DMS53 (cell line): ENCODE measurements at places on chromosomes 16 and 17.

DNA sequence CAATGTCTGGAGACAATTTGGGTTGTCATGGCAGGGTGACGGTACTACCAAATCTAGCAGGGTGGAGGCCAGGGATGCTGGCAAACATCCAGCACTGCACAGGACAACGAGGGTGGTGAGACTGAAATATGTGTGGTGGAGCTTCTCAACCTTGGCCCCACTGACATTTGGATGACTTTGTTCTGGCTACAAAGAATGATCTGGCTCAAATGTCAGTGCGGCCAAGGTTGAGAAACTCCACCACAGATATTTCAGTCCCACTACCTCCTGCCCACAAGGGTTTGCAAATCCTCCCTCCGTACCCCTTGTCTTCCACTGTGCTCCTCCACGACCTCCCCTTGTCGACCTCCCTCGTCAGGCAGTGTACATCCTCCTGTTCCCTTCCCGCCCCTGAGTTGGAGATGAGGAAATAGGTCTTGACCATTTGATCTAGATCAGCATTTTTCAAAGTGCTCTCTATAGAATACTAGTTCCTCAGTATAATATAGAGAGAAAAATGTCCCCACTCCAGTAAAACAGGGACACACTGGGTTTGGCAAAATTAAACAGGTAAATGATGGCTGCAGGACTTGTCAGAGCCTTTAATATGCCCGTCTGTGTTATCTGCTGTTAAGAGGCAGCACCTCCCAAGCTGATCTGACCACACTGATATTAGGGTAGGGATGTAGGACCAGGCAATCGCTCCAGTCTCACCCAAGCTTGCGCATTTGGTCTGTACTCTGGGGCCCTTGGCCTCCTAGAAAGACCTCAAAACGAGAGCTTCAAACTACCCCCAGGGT lies 6.8 kb downstream of the OSGIN1 start:
- no peak for DNase-seq

DNA sequence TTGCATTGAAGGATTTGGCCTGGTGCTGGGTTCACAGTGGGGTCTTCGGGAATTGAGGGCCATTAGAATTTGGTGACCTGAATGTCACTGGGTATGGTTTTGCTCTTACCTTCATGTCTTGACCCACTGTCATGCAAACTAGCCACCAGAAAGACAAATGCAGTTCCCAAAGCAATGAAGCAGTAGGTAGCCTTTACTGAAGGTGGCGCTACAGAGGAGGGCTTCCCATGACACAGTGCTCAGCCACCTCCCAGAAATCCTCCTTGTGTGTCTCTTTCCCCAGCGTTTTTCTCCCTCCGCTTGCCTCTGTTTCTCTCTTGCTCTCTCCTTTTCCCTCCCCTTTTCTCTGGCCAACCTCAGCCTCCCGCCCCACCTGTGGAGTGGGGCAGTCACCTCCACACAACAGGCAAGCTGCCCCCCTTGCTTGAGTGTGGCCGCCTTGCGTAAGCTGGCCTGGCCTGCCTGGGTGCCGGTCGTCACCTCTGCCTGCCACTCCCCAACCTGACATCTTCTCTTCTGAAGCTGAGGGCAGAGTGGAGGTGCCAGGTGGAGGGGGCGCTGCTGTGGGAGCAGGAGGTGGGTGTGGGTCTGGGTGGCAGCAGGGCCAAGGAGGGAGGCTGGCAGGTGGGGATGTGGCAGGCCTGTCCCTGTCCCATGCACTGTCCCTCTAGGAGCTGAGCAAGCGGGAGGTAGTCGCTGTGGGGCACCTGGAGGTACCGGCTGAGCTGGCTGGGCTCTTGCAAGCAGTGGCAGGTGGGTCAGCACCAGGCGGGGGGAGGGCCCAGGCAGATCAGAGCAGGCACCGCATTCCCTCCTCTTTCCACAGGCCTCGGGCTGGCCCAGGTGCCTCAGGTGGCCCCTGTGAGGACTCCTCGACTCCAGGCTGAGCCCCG lies 34.7 kb downstream of the MYO15A start:
- peak; percentile 56 for DNase-seq

GRCh38 chr17:10758062-10758461 lies 28.2 kb upstream of the TMEM220 start:
- no peak for DNase-seq

DNA sequence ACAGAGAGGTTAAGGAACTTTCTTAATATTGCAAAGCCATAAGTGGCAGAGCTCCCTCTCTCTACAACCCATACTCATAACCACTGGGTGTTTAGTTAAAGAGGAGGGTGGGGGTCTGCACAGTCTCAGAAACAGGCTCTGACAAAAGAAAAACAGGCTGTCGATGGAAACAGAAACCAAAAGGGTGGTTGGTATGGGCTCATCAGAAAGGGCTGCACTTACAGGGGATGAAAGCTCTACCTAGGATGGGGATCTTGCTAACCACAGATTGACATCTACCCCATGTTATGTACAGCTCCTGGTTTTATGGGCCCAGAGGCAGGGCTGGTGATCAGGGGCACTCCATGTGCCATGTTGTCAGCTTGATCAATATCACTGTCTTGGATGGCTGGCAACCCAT lies 111.4 kb downstream of the CYLD start:
- no peak for DNase-seq

DNA sequence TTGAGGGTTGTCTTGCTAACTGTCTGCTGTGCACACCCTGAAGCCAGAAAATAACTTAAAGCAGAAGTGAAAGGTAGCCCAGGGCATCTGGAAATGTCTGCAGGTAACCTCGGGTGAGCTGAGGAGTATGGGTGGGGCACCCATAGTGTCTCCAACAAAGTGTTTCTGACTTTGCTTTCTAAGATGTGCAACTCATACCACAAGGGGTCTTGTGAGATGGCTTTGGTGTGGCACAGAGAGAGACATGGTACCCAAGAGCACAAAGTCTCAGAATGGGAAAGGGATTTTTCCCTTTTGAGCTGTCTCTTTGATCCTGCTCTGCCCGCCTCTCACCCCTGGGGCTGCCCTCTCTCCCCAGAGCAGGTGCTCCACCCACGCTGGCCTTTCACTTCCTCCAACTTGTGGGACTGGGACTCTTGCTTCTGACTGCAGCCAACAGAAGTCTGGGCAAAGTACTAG lies 6.9 kb downstream of the CHD9 start:
- DNase-seq = peak; percentile 23

GRCh38 chr16:17082095-17082882 lies 388.5 kb downstream of the XYLT1 start:
- no peak for DNase-seq

DNA sequence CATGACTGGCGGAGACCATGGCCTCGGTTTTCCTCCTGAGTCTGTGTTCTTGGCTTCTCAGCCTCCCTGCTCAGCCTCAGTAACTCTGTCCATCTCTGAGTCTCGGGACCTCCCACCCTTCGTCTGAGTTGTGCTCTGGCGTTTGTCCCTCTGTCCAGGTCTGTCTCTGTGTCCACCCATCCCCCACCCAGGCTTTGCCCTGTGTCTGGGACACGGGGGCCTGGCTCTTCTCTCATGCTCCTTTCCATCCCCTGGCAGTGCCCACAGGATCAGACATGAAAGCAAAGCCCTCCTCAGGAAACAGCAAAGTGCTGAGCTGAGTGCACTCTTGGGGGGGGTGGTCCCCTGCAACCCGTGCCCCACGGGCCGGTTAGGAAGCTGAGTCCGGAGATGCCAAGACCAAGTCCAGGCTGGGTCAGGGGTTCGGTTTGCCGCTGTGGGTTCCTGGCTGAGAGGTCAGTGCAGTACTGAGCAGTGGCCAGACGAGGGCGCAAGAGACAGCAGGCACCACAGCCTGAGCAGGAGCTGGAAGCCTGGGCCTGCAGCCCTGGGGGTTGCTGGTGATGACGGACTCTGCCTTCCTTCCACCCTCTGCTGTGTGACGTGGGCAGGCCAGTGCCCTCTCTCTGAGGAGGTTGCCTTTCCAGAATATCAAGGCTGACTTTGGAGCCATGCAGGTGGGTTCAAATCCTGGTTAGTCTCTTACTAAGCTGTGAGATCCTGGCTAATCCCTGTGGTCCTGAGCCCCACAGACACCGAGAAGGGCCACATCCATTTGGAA lies 2.5 kb downstream of the P2RX1 start:
- DNase-seq = peak; percentile 81

- DNase-seq = peak; percentile 76
Measured at GRCh38 chr17:17890773-17891759, 54.3 kb upstream of the SREBF1 start.

GRCh38 chr17:58476812-58477211 lies 11.4 kb downstream of the HSF5 start:
- DNase-seq = no peak

DNA sequence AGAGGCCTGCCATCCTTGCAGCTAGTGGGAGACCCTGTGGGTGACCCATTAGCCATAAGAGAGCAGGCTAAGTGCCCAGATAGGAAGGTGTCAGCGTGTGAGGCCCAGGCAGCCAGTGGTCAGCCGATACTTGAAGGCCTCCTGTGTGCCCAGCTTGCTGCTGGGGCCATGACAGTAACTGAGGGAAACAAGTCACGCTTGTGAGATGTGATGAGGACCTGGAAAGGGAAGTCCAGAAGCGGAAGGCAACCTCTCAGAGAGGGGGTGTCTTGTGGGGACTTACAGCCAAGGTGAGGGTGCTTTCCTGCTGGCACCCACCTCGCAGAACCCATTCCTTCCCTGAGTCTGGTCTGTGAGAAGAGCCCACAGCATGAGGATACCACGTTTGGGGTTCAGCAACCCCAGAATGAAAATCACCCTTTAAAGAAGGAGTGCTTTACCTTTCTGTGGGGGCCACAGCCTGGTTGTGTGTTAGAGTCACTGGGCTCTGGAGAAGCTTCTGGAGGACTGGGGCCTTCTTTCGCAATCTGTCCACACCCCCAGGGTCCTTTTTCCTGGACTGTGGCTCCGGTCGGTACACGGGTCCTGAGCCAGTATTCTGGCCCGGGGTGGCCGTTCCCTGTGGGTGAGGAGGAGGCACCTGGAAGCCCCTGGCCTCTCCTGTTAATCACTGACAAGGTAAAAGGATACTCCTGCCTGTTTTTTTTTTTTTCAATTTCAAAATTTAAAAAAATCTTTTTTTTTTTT lies 53.9 kb downstream of the PLCG2 start:
- no peak for DNase-seq

GRCh38 chr16:84334058-84334457 lies 34.3 kb upstream of the ATP2C2 start:
- DNase-seq = no peak

GRCh38 chr17:66942451-66943264 lies 21.8 kb upstream of the CACNG4 start:
- no peak for DNase-seq

DNA sequence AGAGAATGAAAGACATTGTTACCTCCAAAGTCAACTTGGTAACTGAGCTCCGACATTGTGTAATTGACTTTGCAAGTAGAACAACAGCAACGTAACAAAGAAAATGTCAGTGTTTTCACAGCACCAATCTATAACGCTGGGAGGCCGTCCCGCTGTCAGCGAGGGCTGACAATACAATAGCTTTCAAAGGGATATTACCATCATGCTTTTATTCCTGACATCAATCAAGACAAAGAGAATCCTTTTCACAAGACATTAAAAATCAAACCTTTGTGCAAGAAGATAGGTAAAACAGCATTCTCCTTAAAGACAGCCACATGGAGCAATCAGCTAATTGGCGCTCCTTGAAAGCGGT lies 6.2 kb downstream of the ZNF423 start:
- DNase-seq = no peak

- no peak for DNase-seq
Measured at GRCh38 chr17:63760771-63761539, 12.4 kb downstream of the CCDC47 start.

GRCh38 chr16:58027916-58028455 lies 2.4 kb downstream of the MMP15 start:
- DNase-seq = no peak

DNA sequence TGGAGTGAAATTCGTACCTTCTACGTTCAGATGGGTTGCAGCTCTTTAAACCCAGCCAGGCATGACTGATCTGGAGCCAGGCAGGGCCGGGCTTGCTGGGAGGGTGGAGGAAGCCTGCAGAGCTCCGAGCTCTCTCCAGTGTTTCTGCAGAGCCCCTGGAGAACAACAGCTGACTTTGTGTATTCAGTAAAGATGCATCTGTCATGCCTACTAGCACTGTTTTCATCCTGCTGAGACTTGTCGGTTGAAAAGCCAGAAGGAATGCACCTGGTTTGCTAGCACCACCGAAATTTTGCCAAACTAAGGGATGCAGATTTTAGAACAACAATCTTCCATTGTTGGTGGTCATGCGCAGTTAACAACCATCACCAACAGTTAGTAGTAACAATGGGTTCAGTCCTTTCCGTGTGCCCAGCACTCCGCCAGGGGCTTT lies 22.4 kb upstream of the SCNN1B start:
- peak; percentile 79 for DNase-seq

GRCh38 chr16:87310610-87311009 lies 6.6 kb downstream of the C16orf95 start:
- DNase-seq = no peak

- no peak for DNase-seq
Measured at GRCh38 chr16:86919578-86920305, 341.4 kb downstream of the FOXL1 start.

GRCh38 chr16:87539113-87539512 lies 46.3 kb upstream of the ZCCHC14 start:
- no peak for DNase-seq

- DNase-seq = no peak
Measured at GRCh38 chr16:62939687-62940086, 903.4 kb upstream of the CDH8 start.

DNA sequence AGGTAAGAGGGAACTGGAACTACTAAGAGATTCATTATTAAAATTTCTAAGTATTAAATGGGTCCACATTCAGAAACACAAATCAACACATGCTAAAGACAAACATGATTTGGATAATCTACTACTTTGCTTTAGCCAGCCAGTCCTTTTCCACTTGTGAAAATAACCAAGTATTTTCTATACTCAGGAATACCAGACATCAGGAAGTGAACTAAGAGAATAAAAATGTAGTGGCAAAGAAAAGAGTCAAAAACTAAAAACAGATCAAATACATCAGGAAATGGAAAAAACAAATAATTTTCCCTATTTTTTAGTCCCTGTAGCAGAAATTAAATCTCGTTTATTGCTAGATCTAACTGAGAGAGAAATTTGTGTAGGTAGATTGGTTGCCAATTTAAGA lies 78.0 kb downstream of the MYO1D start:
- DNase-seq = no peak

GRCh38 chr16:5900046-5900445 lies 802.5 kb upstream of the EEF2KMT start:
- no peak for DNase-seq

DNA sequence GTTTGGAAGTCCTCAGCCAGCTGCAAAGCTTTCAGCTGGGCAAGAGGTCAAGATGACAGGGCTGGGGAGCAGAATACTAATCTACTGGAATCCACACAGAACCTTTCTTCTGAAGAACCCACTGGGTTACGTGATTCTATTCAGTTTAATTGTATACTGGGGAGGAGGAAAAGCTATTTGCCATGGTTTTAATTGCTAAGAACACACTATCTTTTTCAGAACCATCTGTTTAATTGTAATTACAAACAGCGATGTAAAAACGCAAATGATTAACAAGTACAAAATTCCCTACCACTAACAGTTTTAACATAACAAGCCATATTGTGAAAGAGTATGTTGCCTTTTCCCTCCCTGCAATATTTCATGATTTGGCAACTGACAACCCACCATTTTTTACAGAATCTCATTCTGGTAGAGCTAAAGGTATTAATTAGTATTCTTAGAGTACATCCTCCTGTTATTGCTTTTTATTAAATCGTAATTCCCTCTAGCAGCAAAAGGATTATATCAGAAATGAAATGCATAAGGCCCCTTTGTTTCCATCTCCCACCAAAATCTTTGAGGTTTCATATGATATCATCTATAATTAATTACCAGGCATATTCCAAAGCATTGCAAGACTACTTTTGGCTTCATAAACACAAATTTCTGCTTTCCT lies 12.1 kb downstream of the HYDIN start:
- DNase-seq = no peak

GRCh38 chr16:87561200-87562105 lies 40.9 kb upstream of the JPH3 start:
- DNase-seq = peak; percentile 30
